Activated CD4-positive, alpha-beta T cell treated with anti-CD3 and anti-CD28 coated beads for 24 hours (primary cell): ENCODE measurements at places on chromosomes 2 and 18.

DNA sequence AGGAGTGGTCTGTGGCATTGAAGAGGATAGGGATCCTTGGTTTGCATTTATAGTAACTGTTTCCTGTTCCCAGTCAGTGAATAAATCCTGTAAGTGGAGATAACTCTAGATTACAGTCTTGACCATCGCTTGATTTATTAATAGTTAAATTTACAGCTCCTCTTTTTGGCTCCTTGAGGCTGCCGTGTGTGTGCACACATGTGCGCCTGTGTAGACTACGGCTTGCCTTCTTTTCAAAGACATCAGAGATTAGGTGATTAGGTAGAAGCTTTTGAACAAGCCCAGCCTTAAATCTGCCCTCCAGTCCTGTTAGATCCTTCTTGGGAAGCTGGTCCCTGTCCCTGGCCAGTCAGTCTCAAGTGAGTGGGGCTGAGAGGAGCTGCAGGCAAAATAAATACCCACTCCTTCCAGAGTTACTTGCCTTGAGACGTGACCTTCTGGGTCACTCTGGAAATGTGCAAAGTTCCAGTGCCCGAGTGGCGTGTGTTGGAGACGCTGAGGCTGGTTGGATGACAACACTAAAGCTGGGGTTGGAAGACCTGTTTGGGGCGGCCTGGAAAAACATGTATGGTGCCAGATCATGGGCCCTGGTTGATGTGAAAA is 32.0 kb downstream of the TCF7L1 start:
- no peak for DNase-seq

GRCh38 chr2:104919127-104919526 is 65.2 kb downstream of the POU3F3 start:
- no peak for DNase-seq

DNA sequence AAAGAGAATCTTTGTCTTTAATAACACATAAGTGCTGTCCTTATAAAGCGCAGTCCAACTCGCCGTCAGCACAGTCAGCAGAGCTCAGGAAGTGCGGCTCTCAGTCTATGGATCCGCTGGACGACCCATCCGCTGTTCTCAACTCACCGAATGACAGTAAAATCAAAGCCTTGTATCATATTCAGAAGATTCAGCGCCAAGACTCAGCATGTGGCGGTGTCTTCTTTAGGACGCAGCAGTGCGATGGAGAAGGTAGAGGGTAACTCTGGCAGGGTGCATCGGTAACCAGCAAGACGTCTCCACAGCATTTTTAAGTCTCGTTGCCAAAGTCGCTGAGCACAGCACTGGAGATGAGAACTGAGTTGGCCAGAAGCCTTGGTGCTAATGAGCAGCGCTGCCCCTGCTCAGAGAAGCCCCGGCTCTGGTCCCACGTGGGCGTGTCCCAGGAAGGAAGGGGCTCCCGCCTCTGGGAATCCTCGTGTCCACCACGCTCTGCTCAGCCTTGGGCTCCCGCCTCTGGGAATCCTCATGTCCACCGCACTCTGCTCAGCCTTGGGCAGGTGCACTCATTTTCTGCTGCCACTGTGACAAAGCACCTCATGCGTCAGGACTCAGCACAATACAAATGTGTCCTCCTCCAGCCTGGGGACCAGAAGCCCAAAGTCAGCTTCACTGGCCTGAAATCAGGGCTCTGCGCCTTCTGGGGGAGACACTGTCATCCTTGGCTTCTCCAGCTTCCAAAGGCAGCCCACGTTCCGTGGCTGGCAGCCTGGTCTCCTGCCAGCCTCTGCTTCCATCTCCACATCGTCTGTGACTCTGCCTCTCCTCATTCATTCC is 238.0 kb upstream of the SALL3 start:
- DNase-seq, result no peak

DNA sequence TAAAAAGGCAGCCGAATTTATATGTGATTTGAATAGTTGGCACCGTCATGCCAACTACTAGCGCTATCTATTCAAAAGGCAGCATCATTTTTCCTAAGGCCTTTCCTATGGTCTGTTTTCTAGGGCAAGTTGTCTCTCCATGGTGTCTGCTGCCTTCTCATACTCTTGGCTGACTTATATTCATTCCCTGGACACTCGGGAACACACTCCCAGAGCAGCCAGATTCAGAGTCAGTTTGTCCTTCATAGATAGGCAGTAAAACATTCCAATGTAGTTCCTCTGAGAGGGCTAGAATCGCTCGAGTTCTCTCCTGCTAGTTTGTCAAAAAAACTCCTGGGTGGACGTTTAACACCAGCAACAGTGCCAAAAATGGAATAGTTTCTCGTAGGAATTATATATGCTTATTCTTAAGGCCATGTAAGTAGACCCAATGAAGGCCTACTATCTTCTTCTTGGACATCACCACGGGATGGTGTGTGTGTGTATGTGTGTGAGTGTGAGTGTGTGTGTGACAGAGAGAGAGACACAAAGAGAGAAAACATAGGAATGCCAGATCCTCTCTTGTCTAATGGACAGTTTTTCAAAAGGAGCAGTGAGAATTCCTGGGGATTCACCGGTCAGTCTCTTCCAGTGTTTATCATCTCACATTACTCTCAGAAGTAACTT is 129.3 kb upstream of the CTAGE1 start:
- DNase-seq, result no peak

DNA sequence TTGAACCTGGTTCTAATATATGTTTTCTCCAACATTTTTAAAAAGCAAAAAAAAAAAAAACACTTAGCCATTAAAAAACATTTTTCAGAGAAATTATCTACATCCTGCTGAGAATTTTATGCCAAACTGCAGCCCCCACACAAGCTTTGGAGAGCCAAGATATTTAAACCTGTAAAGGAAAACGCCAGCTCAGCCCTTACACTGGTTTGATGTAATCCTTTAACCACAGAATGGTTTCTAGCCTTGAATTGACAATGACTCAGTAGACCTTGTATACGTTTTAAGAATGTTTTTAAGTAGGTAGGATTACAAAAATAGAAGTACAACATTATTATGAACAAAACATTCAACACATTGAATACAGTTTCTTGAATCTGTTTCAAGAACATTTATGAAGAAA is 113.6 kb downstream of the BABAM2 start:
- DNase-seq, result no peak

DNA sequence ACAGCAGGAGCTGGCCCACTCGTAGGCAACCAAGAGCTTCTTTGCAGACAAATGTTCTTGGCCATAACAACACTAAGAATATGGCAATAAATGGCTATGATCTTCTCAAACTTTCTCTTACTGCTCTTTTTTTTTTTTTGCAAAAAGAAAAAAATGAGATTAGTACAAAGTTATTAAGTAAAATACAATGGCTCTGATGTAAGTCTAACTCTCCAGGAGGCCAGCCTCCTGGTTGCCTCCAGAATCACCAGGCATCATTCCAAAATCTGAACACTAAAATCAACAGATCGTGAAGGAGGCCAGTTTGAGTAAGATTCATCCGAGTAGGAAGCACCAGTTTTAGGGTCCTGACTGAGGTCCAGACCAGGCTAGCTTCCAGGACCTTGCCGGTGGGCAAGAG is 20.8 kb upstream of the FIGN start:
- DNase-seq, result no peak

DNA sequence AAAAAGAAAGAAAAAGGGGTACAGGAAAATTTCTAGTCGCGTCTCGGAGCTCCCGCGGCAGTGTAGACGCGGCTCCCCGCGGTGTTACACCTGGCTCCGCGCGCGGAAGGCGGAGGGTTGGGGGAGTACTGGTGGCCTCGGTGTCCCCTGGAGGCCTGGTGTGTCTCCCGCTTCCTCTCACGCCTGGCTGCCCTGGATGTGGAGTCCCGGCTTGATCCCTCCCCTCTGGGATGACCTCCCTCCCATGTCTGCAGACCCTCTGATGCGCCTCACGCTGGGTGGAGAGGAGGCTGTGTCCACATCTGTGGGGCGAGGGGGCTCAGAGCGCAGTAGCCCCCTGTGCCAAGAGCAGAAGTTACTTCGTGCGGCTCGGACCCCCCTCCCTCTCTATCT is 1.2 kb downstream of the KIF5C start:
- DNase-seq, result no peak
